NCI-H2081 treated with DMSO at 0.1 percent for 48 hours (cell line): ENCODE measurements at places on chromosomes 5 and 9.

DNA sequence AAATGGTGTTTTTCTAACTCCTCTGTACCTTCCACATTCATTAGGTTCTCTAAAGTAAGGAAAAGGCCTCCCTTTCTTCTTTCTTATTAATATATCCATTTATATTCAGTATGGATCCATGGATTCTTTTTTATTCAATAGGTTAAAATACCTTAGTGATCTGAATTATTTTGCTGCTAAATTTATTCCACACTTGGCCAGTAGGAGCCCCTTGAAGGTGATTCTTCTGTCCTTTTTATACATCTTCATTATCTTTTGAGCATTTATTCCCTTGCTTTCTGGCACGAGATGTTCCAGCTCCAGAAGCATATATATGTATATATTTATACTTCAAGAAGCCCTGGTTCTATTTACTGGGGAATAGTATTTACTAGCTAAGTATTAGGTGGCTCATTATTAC lies 311.8 kb upstream of the SGCD start:
- no peak for DNase-seq

GRCh38 chr9:18585996-18586395 lies 112.0 kb downstream of the ADAMTSL1 start:
- no peak for DNase-seq

DNA sequence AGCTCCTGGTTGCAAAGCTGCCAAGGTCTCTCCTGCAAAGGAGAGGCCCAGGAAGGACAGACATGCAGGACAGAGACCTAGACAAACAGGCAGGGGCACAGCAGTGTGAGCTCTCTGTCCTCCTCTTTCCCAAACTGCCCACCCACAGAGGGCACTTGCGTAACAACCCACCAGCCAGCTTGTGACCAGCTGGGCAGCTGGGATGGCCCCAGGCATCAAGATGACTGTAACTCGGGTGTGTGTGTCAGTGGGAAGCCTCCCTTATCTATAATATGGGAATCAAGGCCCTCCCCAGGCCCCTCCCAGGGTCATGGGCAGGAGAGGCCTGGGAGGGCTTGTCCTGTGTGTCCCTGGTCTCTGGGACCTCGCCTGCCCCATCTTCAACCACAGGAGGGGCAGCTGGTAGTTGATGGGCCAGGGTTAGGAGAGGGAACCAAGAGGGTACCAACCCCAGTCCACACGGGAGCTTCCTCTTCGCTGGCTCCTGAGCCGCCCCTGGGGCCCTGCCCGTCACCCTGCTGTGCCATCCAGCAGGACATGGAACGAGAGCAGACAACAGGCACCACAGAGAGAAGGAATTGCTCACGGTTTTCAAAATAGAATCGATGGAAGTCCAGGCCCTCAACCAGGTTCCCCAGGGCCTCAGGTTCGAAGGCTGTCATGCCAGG lies 37.9 kb downstream of the SLC6A7 start:
- DNase-seq, result no peak

DNA sequence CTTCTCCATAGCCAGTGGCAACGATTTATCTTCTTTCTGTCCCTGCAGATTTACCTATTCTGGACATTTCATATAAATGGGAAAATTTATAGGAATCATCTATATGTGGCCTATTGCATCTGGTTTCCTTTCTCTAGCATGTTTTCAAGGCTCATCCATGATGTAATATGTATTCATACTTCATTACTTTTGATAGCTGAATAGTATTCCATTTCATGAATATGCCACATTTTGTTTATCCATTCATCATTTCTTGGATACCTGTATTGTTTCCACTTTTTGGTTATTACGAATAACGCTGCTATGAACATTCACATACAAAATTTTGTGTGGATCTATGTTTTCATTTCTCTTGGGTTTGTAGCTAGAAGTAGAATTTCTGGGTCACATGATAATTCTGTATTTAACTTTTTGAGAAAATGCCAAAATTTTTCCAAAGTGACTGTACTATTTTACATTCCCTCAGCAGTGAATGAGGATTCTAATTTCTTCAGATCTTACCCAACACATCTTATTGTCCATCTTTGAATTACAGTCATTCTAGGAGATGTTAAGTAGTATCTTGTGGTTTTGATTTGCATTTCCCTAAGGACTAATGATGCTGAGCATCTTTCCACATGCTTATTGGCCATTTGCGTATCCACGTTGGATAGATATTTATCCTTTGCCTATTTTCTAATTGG lies 3.6 kb downstream of the IARS1 start:
- DNase-seq, result no peak

GRCh38 chr9:90830977-90831376 lies 29.4 kb downstream of the SYK start:
- peak; percentile 38 for DNase-seq

GRCh38 chr5:150122158-150122510 lies 33.5 kb downstream of the PDGFRB start:
- DNase-seq, result no peak

- DNase-seq, result no peak
Observed at GRCh38 chr5:175382171-175382570, 61.8 kb downstream of the DRD1 start.

- no peak for DNase-seq
Observed at GRCh38 chr5:108143581-108143980, 238.3 kb downstream of the FBXL17 start.

GRCh38 chr5:80268916-80269315 lies 13.1 kb upstream of the SERINC5 start:
- DNase-seq, result no peak

GRCh38 chr5:150239794-150240122 lies 49.8 kb downstream of the CAMK2A start:
- no peak for DNase-seq

GRCh38 chr9:90029386-90029785 lies 424.6 kb downstream of the GADD45G start:
- no peak for DNase-seq

GRCh38 chr5:76294573-76294972 lies 108.5 kb upstream of the IQGAP2 start:
- DNase-seq, result no peak

DNA sequence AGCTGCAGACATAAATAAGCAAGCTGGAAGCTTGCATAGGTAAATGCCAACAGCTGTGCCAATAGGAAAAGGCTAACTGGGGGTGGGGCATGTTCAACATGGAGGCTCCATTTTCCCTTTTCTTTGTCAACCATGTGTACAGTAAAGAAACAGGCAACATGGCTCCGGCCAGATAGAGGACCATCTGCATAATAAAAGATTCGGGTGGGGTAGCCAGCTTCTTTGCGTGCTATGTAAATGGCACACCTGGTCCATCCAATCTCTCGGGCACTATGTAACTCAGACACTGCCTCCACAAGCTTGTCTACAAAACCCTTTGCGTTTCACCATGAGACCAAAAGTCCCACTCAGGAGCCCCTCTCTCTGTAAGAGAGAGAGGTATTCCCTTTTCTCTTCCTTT lies 41.7 kb upstream of the DENND4C start:
- no peak for DNase-seq

DNA sequence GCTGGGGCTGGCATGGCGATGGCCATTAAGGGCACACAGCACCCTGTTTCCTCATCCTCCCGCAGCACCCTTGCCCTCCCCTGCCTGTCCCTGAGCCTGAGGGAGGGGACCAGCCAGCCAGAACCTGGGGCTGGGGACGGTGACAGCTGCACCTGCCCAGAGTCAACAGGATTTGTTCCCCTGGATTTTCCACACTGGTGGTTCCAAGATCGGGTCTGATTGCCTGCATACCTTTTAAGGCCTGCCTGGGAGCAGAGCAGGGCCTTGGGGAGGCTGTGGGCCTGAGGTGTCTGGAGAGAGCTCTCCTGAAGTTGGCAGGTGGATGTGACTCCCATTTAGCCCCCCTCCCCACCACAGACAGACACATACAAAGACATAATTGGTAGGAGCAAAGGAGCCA lies 61.0 kb upstream of the C5orf58 start:
- no peak for DNase-seq

DNA sequence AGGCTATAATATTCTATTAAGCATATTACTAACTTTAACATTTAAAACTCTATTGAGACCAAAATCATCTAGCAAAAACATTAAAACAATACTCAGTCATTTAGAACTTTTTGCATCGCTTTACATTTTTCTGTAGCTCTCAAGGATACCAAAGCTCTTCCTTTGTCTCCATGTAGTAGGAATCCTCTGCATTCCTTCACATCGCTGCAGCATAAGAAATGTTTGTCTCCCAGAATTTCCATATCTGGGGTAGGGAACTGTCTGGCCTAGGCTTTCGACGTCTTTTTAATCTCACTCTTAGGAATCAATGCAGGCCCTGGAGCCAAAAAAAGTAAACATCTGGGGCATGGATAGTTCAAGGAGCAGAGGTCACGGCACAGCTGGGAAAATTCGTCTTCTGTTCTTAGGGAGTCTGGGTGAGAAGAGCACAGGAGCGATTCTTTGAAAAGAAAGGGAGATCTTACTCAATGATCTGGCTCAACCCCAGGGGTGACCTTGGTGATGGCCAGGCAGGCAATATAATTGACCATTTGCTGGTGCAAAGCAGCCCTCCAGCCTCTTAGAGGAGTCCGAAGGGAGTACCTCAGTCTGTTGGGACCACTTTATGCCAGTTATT lies 23.2 kb upstream of the RAI14 start:
- DNase-seq, result no peak

GRCh38 chr9:100626949-100627348 lies 49.1 kb downstream of the CAVIN4 start:
- DNase-seq, result no peak

DNA sequence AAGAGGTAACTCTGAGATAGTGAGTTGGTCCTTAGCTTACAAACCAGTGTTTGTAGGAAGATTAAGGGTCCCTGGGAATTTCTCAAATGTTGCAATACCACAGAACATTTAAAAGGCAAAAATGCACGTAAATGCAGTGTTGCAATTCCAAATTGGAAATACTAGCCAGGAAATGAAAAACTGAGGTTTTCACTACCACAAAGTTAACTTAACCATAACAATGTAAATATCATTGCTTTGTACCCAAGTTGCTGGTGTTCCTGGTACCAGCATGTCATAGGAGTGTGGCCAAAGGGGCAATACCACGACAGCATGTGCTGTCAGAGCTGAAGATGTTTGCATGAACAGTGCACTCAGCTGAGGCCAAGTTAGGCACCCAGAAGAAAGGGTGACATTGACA lies 382.9 kb downstream of the GLIS3 start:
- DNase-seq, result no peak

GRCh38 chr5:94173100-94173499 lies 431.7 kb upstream of the POU5F2 start:
- DNase-seq, result no peak

DNA sequence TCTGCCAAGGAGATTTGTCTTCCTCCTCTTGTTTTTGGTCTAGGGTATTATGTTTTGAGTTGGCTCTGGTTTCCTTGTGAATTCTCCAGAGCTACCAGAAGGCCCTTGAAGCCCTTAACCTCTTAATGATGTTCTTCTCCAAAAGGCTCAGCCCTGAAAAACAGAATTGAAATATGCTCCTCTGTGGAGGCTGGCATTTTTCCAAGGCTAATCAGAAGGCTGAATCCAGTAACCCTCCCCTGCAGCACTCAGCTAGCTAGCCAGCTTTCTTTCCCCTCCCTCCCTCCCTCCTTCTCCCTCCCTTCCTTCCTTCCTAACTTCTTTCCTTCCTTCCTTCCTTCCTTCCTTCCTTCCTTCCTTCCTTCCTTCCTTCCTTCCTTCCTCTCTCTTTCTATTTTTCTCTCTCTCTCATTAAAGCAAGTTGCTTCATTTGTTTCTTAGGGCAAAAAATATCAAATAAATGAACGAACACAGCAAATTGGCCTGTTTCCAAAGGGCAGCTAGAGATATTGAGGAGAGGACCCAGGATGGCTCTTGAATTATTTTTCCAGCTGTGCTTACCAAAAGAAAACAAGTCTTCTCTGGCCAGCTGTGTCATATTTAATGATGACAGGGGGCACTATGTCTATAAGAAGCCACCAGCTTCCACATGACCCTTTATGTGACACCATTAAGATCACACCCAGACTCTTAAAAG lies 38.7 kb downstream of the JAKMIP2 start:
- no peak for DNase-seq

- peak; percentile 30 for DNase-seq
Observed at GRCh38 chr9:90141723-90142122, 500.9 kb downstream of the DIRAS2 start.

DNA sequence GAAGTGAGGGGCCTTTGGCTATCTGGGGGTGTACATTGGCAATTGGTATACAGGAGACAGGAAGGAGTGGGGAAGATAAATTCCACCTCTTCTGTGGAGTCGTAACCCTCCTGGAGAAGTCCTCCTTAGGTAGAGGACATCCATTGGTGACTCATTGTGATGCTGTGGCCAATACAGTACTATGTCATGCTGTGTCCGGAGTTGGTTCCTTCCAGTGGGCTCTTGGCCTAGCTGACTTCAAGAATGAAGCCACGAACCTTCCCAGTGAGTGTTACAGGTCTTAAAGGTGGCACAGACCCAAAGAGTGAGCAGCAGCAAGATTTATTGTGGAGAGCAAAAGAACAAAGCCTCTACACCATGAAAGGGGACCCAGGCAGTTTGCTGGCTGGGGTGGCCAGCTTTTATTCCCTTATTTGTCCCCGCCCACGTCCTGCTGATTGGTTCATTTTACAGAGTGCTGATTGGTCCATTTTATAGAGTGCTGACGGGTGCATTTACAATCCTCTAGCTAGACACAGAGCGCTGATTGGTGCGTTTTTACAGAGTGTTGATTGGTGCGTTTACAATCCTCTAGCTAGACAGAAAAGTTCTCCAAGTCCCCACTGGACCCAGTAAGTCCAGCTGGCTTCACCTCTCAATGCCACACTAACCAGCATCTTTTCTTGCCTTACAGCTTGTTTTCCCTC lies 37.3 kb upstream of the FBP1 start:
- no peak for DNase-seq

DNA sequence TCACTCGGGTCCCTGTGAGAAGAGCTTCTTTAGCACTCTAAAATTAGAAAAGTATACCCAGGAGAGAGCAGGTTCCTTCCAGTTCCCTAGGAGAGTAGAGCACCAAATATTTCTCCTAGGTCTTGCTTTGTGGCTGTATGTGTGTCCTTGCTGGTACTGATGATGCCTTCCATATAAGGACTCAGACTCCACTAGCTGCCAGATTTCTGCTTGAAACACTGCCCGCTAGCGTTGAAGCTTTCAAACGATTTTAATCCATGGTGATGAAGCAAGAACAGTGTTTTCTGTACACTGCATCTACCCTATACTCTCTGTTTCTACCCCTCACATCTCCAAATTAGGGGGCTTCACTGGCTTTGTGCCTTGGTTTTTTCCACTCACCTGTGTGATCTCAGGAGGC lies 2.4 kb upstream of the SMC2 start:
- peak; percentile 72 for DNase-seq
